ENCODE measurements at places on chromosomes 2 and 18.

GRCh38 chr2:118387509-118387908 lies 299.2 kb downstream of the INSIG2 start:
- peak; percentile 89 for DNase-seq

- no peak for DNase-seq
Measured at GRCh38 chr2:128437204-128437565, 118.5 kb upstream of the HS6ST1 start.

DNA sequence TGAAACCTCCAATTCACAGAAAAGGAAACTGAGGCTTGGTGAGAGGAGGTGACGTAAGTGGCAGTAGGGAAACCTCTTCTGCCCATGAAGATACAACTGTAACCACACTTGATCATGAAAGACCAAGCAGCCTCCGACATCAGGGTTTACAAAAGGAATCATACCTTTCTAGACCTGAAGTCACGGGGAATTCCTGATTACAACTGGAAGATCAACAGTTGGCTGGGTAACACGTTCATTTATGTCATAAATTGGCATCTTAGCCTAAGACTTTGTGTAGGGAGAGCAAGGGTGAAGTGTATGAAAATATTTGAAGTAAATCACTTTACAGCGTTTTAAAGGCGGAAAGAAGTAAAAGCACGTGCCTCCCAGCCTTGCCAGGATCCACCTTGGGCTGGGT lies 922 bp downstream of the HS1BP3 start:
- DNase-seq, result no peak

GRCh38 chr2:27072920-27073319 lies 1.5 kb upstream of the OST4 start:
- DNase-seq, result peak; percentile 67

DNA sequence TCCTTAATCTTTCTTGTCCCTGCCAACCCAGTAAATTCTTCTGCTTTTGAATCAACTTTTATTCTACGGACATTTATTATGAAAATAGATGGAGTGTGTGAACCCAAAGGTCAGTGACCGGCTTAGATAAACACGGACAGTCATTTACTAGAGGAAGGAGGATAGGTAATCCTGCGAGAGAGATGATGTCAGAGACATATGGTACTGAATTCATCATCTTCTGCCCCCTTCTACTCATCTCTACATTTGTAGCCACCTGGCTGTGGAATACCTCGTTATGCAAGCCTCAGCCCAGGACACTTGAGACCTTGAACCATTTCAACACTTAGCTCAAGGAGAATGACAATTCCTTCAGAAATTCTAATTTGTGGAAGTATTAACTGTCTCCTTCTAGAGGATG lies 443.6 kb downstream of the TDRD15 start:
- DNase-seq, result no peak

DNA sequence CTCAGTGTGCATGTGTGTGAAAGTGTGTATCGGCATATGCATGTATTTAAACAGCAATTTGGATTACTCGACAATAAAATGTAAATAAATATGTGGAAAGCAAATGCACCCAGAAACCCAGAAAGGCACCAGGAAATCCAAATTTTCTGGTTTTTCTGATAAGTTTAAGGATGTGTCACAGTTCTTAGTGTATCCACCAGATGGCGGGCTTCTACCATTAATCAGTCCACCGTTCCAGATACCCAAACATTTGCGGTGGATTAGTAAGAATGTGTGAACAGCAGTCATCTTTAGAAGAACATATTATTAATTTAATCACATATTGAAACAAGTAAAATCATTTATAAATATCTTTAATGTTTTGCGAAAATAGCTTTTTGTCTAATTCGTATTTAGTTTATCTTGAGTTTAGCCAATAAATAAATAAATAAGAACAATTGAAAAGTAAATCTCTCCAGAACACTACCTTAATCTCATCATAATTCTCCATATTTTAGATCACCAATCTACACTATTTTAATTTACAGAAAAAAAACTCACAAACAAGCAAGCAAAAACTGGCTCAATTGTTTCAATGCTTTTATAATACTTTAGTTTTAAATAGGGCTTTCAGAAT lies 298.9 kb downstream of the DSEL start:
- DNase-seq, result peak; percentile 90

- DNase-seq, result peak; percentile 28
Measured at GRCh38 chr2:17709897-17710296, 43.7 kb downstream of the SMC6 start.

- DNase-seq, result peak; percentile 52
Measured at GRCh38 chr18:34322365-34323289, 97.9 kb upstream of the NOL4 start.

DNA sequence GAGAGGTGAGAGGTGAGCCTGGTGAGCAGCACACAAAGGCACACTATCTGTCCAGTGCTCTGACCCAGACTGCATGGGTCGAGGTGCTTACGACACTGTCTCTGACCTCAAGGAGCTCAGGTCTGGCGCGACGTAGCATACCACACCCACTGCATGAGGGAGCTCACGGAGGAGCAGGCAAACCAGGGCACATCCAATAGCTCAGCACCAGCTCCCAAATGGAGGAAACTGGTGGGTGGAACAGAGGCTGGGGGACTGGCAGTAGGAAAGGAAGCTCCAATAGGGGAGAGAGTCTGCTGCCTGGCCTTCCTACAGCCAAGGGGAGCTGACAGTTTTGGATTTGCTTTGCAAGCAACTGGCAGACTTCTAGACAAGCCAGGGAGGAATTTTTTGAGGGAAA lies 36.3 kb downstream of the CELF4 start:
- no peak for DNase-seq

DNA sequence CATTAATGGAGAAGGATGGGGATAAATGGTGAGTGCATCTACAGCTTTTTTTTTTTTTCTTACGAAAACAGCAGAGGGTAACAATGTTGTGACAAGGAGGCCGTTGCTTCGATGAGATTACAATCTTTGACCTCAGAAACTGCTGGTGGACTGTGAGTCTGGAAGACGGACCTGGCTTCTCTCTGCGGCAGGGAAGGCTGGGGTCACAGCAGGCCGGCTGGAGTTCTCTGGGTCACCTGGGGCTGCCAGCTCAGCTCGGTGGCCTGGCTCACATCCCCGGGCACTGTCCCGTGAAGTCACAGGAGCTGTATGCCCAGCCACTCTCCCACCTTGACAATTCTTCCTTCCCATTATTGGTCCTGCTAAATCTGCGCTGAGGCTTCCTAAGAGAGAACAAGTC lies 160.8 kb downstream of the ACKR3 start:
- no peak for DNase-seq

GRCh38 chr18:26425148-26425531 lies 123.2 kb downstream of the KCTD1 start:
- DNase-seq, result no peak

DNA sequence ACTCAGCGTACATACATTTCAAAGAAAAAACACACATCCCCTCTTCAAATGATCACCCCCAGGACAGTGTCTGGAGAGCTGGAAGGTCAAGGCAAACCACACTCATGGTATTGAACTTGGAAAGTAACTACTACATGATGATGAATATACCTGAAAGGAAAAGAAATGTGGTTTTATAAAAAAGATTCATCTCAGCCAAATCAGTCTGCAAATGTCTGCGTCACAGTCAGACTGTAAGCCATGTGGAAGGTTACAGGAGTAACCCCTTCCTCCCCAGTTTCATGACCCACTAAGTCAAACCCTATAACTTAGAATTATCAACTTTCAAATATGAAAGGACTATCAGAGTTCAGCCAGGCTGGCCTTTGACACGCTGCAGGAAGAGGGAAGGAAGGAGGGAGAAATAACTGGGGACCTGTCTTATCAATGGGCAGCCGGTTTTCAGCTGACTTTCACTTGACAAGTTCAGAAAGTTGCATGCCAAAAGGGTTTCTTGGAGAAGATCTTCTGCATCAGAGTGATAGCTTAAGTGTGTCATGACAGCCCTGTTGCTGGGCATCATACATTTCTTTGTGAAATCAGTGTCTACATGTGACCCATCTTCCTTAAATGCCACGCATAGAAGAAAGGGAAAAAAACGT lies 7.0 kb upstream of the BMP10 start:
- peak; percentile 13 for DNase-seq

- DNase-seq, result no peak
Measured at GRCh38 chr2:131063501-131064283, 29.6 kb downstream of the FAM168B start.
